NCI-H2081 (cell line): ENCODE measurements at places on chromosomes 3 and 15.

GRCh38 chr3:142782616-142783015 is 58.8 kb downstream of the TRPC1 start:
- DNase-seq: no peak

- DNase-seq: no peak
Observed at GRCh38 chr15:43270676-43271306, 4.1 kb upstream of the TGM5 start.

GRCh38 chr3:129793319-129793718 is 100.2 kb downstream of the TMCC1 start:
- DNase-seq: peak; percentile 23

DNA sequence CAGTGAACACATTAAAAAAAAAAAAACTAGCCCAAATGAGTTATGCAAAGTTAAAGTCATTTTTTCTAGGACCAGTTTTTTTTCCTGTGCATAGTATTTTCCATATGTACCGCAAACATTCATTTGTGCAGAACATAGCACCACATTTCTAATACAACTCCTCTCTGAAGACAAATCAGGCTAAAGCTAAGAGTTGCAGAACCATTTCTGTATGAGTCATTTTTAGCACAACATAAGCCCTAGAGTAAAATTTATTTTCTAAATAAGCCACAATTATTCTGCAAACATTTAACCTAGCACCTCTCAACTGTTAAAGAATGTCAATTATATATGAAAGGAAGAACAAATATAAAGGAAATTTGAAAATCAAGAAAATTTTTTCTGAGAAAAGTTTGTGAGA is 375.8 kb downstream of the TIGIT start:
- no peak for DNase-seq

GRCh38 chr15:53251996-53252395 is 461.9 kb upstream of the ONECUT1 start:
- DNase-seq: peak; percentile 30

DNA sequence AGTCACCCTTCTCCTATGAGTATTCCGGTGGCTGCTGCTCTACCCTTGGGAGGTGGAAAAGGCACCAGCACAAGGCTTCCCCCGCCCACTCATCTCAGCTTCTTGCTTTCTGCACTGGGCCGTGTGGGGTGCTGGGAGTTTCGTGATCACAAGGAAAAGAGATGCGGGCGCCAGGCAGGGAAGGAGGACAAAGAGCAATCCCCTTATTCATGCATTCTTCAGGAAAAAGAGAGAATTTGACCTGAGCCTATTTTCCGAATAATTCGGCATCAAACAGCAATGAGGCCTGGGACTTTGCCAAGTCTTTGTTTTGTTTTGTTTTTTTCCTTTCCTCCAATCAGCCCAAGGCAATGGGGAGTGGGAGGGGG is 102.2 kb upstream of the LPP start:
- DNase-seq: no peak

- DNase-seq: no peak
Observed at GRCh38 chr15:28114114-28114455, 15.0 kb upstream of the OCA2 start.

- no peak for DNase-seq
Observed at GRCh38 chr15:84023636-84024035, 211.9 kb upstream of the GOLGA6L4 start.

DNA sequence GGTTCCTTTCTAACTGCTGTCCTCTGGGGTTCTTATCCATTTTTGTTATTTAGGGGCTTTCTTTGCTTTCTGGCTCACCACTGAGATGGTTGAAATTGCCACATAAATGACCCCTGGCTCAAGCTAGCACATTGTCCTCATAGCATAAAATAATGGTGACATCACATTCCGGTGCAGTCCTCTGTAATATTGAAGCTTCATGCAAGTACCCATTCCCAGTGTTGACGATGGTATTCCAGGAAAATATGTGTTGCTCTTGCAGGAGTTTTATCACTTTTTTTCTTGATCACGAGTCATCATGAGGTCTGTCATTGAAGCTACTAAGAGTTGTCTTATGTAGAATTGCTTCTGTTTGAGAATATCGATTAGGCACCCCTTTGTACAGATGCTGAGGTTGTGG is 56.1 kb downstream of the CRTC3 start:
- no peak for DNase-seq

GRCh38 chr3:120928991-120929390 is 21.0 kb downstream of the STXBP5L start:
- no peak for DNase-seq

GRCh38 chr3:102699819-102700140 is 265.0 kb downstream of the ZPLD1 start:
- DNase-seq: no peak

GRCh38 chr15:92306663-92307062 is 87.0 kb upstream of the ST8SIA2 start:
- no peak for DNase-seq

GRCh38 chr3:64561325-64561843 is 126.4 kb downstream of the ADAMTS9 start:
- DNase-seq: no peak

DNA sequence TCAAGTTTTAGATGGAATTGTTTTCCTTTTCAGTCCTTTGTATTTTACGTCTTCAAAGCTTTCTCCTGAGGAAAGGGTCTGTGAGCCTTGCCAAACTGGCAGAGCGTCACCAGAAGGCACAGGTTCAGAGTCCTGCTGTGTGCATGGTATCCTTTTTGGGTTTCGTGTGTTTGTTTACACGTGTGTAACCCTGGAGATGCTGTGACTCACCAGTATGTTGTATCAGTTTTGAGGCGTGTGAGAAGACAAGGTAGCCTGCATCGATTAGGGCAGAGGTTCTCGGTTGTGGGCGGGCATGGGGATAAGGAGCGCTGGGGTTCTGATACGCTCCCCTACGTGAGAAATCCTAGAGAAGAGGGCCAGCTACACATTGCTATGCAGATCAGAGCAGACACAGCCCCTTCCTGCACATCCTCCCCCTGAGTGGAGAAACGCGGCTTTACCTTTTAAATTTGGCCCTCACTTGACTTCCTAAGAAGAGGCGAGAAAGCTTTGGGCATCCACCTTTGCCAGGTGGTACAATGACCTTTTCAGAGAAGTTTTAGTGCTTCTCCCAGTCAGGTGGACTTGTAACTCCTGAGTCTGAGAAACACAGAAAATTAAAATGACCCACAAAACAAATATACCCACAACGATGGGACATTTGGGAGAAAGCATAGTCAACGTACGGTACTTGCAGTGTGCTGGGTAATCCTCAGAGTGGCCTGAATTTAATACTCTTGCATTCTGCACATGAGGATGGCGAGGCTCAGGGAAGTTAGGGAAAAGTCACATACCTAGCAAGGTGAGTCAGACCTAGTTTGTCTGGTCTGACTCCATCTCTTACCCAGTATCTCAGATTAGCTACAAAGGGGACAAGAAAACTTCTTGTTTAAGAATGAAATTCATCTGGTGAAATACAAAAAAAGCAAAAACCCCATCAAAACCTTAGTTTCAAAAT is 38.1 kb downstream of the TRAK1 start:
- peak; percentile 3 for DNase-seq

GRCh38 chr3:52109611-52110301 is 44.5 kb downstream of the POC1A start:
- no peak for DNase-seq

GRCh38 chr3:25212736-25213135 is 215.3 kb upstream of the RARB start:
- DNase-seq: no peak

DNA sequence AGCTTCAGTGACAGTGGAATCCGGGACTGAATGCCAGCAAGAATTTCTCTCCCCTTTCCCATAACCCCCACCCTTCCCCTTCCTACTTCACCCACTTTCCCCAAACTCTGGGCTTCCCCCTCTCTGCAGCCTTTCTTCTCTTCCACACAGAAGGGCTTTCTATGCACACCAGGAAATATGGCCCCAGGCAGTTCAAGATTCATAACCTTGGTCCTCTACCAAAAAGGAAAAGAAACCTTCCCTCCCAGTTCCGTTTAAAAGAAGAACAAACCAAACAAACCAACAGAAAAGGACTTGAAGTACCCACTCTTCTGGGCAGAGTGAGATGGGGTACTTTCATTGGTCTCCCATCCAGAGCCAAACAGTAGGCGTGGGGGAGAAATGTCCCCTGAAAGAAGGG is 68.8 kb upstream of the ABHD2 start:
- no peak for DNase-seq

GRCh38 chr15:76973362-76973743 is 21.6 kb upstream of the PSTPIP1 start:
- no peak for DNase-seq

- no peak for DNase-seq
Observed at GRCh38 chr3:101509281-101509680, 3.7 kb downstream of the SENP7 start.

GRCh38 chr3:196611761-196612483 is 27.6 kb upstream of the NRROS start:
- DNase-seq: no peak

DNA sequence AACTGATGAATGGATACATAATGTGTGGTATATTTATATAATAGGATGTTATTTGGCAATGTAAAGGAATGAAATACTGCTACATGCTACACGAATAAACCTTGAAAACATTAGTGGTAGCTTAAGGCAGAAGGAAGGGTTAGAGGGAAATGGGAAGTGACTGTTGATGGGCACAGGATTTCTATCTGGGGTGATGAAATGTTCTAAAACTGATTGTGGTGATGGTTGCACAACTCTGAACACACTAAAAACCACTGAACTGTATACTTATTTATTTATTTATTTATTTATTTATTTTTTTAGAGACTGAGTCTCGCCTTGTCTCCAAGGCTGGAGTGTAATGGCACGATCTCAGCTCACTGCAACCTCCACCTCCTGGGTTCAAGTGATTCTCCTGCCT is 24.8 kb upstream of the SHISA5 start:
- DNase-seq: no peak

DNA sequence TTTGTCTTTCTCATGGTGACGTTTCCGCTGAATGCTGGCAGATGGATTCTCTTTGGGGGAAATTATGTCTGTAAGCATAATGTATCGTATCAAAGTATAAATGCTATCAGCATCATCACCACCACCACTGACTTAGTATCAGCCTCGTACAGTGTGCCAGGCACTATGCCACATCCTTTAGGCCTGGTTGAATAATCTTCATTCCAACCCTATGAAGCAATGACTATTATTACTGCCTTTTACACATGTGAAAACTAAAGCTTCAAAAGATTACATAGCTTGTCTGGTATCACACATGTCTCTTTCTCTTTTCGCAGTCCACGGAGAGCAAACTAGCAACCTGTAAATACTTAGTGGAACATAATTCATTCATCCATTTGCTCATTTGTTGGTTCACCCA is 166.7 kb upstream of the PRICKLE2 start:
- DNase-seq: no peak

DNA sequence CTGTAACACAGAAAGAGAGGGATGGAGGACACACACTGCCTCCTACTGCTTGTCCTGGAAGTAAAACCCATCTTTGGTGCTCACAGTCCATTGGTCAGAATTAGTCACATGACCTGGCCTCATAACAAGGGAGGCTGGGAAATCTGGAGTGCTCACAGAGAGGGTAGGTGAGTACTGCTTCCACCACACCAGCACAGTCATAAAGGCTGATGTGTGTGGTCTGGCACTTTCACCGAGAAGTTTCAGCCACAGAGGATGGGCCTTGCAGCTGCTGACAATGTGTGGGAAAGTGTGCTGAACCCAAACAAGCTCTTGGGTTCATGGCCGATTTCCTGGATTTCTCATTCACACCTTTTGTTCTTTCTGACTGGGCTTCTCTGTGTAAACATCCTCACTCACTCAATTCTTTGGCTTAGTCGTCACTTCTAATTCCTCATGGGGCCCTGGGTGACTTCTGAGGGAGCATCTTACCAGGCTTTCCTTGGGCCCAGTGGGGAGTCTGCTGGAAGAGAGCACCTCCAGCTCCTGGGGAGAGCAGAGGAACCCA is 100.7 kb downstream of the ASB7 start:
- DNase-seq: no peak

DNA sequence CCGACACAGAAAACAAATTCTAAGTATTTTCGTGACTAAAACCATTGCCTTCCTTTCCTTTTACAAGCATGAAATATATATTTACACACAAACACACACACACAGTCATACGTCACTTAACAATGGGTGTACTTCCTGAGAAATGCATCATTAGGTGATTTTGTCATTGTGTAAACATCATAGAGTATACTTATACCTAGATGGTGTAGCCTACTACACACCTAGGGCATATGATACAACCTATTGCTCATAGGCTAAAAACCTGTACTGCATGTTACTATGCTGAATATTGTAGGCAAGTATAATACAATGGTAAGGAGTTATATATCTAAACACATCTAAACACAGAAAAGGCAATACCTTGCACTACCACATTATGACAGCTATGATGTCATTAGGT is 28.6 kb downstream of the COL6A5 start:
- no peak for DNase-seq

GRCh38 chr3:53850895-53851294 is 4.5 kb downstream of the IL17RB start:
- DNase-seq: no peak

DNA sequence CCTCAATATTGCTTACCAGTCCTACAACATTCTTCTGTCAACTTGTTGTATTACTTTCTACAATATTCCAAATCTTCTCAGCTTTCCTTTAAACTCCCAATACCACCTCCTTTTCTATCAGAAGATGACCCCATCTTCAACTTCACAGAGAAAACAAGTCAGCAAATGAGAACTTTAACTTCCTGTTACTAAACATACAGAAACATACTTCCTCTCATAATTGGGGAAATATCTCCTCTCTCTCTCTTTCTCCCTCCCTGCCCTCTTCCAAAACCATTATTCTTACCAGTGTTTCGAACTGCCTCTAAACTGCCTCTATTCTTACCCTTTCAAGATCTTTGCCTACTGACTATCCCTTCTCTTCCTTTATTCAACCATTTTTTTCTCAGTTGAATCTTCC is 1.8 kb upstream of the SNAP23 start:
- no peak for DNase-seq

DNA sequence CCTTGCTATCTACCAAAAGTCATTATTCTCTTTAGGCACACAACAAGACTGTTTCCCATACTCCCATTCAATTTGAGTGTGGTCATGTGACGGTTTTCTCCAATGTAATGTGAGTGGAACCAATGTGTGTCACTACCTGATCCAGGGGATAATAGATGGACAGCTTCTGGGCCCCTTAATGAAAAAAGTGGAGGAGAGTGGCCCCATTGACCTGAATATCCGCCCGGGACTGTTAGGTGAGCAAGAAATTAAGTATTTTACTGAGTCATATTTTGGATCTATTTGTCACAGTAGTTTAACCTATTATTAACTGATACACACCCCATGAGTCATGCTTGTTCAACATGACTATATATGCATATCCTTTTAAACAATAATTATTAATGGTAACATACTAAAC is 15.1 kb upstream of the ARID3B start:
- DNase-seq: no peak
